CD4-positive, alpha-beta T cell treated with Interleukin-12 subunit alpha and Interleukin-12 subunit beta, for 1 hour (primary cell): ENCODE measurements at places on chromosomes 7 and 10.

DNA sequence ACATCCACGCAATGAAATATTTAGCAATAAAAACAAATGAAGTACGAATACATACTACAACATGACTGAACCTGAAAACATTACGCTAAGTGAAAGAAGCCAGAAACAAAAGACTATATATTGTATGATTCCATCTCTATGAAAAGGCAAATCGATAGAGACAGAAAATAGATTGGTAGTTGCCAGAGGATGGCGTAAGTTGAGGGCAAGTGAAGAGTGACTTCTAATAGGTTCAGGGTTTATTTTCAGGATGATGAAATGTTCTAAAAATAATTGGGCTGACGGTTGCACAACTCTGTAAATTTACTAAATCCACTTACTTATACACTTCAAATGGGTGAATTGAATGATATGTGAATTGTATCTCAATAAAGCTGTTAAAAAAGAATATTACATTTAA, 39.5 kb upstream of the TECTB start:
- DNase-seq, result no peak

- no peak for DNase-seq
Observed at GRCh38 chr10:77080361-77081027, 557.1 kb downstream of the KCNMA1 start.

DNA sequence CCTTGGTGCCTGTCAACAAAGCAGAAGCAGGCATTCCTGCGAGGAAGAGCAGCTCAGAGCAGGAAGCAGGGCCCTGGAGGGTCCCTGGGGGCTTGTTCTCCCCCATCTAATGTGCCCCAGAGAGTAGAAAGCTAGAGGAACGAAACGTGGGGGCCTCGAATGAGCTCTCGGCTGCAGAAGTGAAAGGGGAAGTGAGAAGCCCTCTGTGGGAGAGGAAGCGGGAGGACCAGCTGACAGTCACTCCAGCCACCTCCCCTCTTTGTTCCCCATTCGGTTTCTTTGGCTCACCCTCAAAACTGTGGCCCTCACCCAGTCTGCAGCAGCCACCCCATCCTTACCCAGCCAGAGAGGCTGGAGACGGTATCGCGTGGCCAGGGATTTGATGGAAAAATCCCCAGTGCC, 25.0 kb downstream of the C10orf105 start:
- peak; percentile 47 for DNase-seq

- peak; percentile 75 for DNase-seq
Observed at GRCh38 chr7:12067156-12067831, 143.8 kb upstream of the TMEM106B start.

DNA sequence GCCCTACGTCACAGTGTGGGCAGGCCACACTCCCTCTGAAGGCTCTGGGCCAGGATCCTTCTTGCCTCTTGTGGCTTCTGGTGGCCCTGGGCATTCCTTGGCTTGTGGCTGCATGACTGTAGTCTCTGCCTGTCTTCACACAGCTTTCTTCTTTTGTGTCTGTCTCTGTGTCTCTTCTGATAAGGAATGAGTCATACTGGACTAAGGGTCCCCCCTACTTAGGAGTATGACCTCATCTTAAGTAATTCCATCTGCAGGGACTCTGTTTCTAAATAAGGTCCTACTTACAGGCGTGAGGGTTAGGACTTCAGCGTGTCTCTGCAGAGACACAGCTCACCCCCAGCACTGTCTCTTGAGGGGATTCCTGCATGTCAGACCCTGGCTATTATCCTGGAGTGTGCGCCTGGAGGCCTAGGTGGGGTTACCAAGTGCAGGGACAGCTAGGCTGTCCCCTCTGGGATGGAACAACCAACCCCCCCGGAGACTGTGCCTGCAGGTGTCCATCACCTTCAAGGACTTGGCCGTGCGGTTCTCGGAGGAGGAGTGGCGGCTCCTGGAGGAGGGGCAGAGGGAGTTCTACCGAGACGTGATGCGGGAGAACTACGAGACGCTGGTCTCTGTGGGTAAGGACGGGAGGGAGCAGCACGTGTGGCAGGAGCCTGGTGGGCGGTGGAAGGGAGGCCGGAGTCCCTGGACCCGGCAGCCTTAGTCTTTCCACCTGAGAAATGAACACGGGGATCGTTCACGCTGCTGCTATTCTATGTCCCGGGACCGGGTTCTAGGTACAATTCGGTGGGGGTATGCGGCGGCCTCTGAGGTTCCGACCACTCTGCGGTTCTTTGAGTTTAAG, 54.1 kb downstream of the ZNF467 start:
- DNase-seq, result no peak

DNA sequence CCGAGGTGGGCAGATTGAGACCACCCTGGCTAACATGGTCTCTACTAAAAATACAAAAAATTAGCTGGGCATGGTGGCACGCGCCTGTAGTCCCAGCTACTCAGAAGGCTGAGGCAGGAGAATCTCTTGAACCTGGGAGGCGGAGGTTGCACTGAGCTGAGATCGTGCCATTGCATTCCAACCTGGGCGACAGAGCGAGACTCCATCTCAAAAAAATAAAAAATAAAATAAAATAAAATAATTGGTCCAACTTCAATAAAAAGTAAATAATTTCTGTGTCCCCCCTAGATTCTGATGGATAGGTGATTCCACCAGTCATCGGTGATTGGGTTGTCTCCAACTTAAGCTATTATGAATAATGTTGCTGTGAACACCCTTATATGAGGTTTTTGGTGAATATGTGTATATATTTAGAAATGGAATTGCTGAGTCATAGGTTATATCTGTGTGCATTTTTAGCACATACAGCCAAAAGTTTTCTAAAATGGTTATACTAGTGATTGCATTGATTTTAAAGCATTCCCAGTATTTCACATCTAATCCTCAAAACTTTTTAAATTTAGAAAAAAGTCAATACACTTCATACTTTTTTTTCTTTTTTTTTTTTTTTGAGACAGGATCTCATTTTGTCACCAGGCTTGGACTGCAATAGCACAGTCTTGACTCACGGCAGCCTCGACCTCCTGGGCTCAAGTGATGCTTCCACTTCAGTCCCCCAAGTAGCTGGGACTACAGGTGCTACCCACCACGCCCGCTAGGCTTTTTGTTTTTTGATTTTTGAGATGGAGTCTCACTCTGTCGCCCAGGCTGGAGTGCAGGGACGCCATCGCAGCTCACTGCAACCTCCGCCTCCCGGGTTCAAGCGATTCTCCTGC, 13.7 kb upstream of the SRPK2 start:
- DNase-seq, result no peak

DNA sequence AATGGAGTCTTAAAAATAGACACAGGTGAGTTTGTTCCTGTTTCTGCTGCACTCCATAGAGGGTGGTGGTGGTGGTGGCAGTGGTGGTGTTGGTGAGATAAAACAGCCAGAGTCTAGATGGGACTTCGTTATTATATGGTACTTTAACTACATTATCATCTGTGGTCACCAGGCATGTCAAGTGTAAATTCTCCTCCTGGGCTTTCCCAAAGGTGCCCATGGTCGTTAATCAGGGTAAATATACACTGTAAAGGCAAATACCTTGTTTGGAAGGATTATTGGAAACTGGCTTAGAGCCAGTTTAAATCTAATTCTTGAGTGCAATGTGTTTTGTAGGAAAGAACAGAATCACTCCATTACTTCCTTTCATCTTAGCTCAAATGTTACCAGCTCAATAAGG, 21.5 kb upstream of the COMMD3 start:
- no peak for DNase-seq

- DNase-seq, result no peak
Observed at GRCh38 chr10:96789571-96790108, 42.5 kb upstream of the LCOR start.

DNA sequence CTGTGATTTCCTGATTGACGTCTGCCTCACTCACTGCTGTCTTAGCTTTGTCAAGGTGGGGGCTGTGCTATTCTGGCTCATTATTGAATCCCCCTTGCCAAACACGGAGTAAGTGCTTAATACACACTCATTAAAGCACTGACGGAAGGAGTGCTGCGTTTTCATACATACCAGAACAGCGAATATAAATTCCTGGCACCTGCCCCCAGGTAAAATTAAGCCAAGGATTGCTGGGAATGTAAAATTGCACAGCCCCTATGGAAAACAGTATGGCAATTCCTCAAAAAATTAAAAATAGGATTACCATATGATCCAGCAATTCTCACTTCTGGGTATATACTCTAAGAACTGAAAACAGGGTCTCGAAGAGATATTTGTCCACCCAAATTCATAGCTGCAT, 6.6 kb downstream of the KLRG2 start:
- no peak for DNase-seq

GRCh38 chr7:128352636-128353035, 8.9 kb downstream of the PRRT4 start:
- DNase-seq, result no peak

DNA sequence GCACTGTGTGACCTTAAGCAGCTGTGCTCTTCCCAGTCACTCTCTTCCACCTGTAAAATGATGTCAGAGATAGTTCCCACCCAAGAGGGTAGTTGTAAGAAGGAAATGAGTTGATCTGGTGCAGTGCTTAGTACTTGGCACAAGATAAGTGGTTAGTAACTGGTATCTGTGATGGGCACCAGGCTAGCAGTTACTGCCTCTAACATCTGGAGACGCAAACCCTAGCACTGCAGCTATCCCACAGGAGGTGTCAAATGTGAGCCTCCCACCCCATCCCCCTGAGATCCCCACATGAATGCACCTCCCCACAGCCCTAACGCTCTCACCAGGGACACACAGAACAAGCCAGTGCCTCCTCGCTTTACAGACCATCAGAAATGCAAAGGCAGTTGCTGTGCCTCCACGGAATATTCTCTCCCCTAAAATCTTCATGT, 72.0 kb downstream of the KCNMA1 start:
- no peak for DNase-seq

GRCh38 chr7:112995059-112995824, 91.4 kb downstream of the GPR85 start:
- DNase-seq, result no peak

- no peak for DNase-seq
Observed at GRCh38 chr7:121073463-121074099, 85.1 kb downstream of the CPED1 start.

- no peak for DNase-seq
Observed at GRCh38 chr10:80590585-80591125, 53.0 kb downstream of the SH2D4B start.

DNA sequence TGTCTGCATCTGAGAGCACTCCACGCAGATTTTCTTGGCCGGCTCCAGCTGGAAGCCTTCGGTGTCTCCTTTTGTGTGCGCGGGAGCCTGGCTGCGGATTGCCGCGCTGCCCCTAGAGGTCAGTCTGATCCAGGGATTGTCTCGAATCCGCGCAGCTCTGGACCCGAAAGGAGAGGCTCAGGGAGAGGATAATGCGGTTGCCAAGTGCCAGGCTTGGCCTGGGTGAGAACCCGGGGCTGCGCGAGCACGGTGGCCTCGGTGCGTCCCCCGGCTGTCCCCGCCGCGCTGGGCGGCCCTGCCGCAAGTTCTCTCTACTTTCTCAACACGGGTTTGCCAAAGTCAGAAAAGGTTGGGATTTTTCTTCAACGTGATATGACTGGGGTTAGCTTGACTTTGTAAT, 140.9 kb downstream of the ADCYAP1R1 start:
- DNase-seq, result no peak

DNA sequence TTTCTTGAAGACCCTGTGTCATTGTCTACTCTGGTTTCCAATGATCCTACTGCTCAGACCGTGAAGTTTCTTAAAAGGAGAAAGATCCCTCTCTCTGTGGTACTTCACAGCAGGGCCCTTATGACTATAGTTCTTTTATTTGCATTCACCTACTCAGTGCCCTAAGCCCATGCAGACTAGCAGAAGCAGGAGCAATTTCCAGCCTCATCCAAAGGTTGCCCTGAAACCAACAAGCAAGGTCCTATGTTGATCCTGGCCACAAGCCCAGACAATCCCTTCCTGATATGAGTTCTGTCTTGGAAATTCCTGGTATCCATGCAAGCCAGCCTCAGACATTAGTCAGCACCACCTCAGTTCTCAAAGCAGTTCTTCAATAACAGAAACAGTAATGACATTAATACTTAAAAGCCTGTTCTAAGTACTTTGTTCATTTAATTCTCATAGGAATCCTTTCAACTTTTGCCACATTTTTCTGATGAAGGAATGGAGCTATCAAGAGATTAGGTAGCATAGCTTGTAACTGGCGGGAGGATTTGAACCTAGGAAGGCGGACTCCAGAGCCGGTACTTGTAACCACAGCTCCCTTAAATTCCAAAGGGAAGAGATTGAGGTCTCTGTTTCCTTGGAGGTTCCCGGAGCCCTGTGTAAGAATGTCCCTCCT, 58.1 kb upstream of the ST8SIA6 start:
- no peak for DNase-seq

DNA sequence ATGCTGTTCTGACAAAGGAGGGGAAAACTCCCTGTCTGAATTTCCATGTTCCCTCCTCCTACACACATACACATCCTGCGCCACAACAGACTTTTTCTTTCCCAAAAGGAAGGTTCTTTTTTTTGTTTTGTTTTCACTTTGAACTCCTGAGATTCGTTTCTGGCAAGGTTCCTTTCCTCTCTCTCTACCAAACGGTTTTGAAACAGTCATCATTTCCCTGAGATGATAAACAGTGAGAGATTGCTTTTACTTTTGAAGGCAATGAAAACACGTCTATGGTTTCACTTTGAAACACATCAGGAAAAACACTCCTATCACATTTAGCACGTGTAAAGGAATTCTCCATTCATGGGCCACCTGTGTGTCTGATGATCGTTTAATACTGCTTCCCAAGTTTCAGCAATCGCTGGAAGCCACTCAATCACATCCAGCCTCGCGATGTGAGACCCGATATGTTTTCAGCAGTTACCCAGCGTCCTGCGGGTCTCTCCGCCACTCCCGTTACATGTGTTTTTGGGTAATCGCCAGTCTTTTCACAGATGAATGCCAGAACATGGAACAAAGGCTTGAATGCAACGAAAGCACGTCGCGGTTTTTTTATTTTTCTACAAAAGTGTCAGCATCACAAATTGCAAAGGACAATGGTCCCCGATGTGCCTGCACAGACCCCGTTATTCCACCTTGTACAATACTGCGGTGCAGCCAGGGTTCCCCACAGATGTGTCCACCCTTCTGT, 62.8 kb upstream of the CUX1 start:
- no peak for DNase-seq

DNA sequence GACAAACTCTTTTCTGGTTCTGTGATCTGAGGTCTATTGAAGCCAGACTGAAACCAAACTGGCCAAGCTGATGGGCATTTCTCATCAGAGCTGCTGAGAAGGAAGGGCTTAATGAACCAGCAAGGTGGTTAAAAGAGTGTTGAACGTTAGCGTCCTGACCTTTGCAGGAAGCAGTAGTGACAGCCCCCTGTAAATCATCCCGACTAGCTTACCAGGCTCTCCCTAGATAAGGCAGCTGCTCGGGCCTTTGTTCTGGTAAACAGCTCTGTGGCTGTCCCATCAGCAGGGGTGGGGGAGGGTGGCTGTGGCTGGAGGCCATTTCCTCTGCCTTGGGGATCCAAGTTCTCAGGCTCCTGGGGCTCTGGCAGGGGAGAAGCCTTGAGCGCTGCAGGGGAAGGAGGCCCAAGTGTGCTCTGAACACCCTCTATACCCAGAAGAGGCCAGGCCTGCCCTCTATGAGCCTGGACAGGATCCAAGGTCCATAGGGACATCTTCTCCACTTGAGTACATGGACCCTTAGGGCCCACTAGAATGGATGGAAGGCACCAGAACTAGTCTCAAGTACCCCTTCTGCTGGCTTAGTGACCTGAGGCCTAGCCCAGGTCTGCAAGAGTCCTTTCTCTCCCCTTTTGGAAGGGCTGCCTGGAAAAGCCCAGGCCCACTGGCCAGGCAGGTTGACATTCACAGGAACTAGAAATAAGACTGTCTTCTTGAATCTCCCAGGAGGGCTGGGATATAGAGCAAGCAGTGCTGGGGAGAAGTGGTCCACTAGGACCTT, 134.6 kb downstream of the ARHGAP22 start:
- no peak for DNase-seq

GRCh38 chr10:92436611-92437010, 137.3 kb downstream of the IDE start:
- no peak for DNase-seq
